B cell (primary cell): ENCODE measurements at places on chromosomes 11 and 22. TPM values are rescaled to one million over a fixed set of nuclear protein-coding genes. Genes with fewer than 3 reads are reported as not detected.

GRCh38 chr11:36501236-36501635 is 8.8 kb downstream of the TRAF6 start:
- DNase-seq = no peak
- no peaks in the 10 kb centered on the region for H3K4me1 ChIP-seq
- H3K27ac ChIP-seq = no peak overlapping the region
- no peak overlapping the region for H3K4me3 ChIP-seq
- H3K27me3 ChIP-seq = no peaks in the 10 kb centered on the region

- peaks cover 85% of the 10 kb centered on the region for H3K4me1 ChIP-seq
- H3K27ac ChIP-seq = peak overlapping the region; percentile 64
- peaks cover 92% of the 10 kb centered on the region for H3K36me3 ChIP-seq
- no peak for DNase-seq
Measured at GRCh38 chr11:64768300-64768694, 8.5 kb upstream of the PYGM start.

GRCh38 chr11:66559142-66559865 is 9.1 kb downstream of the CTSF start:
- H3K4me3 ChIP-seq = no peak overlapping the region
- no peaks in the 10 kb centered on the region for H3K36me3 ChIP-seq
- H3K4me1 ChIP-seq = peaks cover 6% of the 10 kb centered on the region
- no peak overlapping the region for H3K27ac ChIP-seq

GRCh38 chr22:33014621-33015020 is 43.6 kb downstream of the SYN3 start:
- no peak overlapping the region for H3K4me3 ChIP-seq
- DNase-seq = no peak
- no peaks in the 10 kb centered on the region for H3K4me1 ChIP-seq

- no peaks in the 10 kb centered on the region for H3K36me3 ChIP-seq
- no peaks in the 10 kb centered on the region for H3K4me1 ChIP-seq
- H3K27me3 ChIP-seq = no peaks in the 10 kb centered on the region
- H3K4me3 ChIP-seq = no peak overlapping the region
- no peak for DNase-seq
Measured at GRCh38 chr11:19924311-19924710, 211.7 kb downstream of the NAV2 start.

DNA sequence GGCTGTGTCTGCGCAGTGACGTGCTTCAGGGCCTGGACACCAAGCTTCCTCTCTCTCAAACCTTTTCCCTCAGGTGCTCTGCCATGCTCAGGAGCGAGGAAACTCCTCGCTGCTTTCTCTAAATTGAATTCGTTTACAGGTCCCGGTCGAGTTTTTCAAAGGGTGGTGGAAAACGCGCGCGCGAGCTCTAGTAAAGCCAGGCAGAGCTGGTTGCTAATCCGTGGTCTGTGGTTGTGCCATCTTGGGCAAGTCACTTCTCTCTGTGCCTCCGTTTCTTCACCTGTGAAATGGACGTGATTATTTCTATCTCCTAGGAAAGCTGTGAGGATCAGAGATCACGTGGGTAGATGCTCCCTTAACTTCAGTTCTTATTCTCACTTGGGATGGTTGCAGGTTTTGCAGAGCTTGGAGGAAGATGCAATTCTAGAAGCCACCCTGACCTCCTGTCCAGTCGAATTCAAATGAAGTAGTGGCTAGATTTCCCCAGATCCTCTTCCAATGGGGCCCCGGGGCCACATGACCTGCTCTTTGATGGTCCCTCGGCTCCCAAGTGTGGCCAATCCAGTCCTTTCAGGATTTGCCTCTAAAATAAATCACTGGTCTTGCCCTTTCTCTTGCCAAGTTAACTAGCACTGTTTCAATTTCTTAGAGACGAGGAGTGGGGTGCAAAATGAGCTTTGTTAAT is 10.5 kb upstream of the ALX4 start:
- H3K4me1 ChIP-seq = peaks cover 27% of the 10 kb centered on the region
- H3K36me3 ChIP-seq = no peaks in the 10 kb centered on the region
- no peak for DNase-seq
- H3K4me3 ChIP-seq = no peak overlapping the region
- H3K27me3 ChIP-seq = peaks cover 100% of the 10 kb centered on the region

- no peaks in the 10 kb centered on the region for H3K4me1 ChIP-seq
- DNase-seq = no peak
- H3K4me3 ChIP-seq = no peak overlapping the region
- H3K27ac ChIP-seq = no peak overlapping the region
- no peaks in the 10 kb centered on the region for H3K36me3 ChIP-seq
Measured at GRCh38 chr11:112128483-112129121, 35.3 kb downstream of the IL18 start.

DNA sequence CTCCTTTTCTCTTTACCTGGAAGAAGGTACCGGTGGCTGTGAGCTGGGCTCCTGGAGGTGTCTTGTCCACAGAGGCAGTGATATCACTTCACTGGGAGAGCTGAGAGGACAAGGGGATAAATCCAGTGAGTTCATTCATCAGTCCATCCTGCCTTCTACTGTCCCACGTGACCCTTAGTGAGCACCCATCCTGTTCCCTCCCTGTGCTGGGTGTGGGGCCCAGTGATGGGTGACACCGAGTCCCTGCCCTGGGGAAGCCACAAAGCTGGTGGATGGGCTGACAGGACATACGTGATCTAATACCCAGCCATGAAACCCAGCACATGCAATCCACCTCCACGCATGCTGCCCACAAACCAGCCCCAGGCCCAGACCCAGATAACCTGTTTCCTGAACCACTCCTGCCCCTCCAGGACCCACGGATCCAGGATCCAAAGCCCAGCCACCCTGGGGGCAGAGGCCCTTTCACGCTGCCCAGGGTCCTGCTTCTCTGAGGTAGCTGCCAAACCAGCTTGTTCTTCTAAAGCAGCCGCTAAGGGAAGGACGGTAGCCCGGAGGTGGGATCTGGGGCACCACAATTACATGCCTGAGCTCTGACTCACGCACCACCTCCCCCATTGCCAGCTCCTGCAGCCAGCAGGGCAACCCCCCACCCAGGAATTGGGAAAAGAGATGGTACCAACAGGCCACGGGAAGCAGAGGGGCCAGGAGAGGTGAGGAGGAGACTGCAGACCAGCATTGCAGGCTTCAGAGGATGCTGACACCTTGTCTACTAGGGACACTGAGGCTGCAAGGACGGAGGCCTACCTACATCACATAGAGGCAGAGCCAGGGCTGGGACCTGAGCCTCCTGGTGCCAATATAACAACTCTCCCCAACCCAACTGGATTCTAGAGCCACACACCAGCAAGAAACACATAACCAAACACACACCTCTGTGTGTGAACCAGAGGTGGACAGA is 35.2 kb downstream of the GDPD5 start:
- no peak for DNase-seq
- peaks cover 11% of the 10 kb centered on the region for H3K4me1 ChIP-seq
- H3K4me3 ChIP-seq = no peak overlapping the region
- H3K27me3 ChIP-seq = no peaks in the 10 kb centered on the region
- no peaks in the 10 kb centered on the region for H3K36me3 ChIP-seq

DNA sequence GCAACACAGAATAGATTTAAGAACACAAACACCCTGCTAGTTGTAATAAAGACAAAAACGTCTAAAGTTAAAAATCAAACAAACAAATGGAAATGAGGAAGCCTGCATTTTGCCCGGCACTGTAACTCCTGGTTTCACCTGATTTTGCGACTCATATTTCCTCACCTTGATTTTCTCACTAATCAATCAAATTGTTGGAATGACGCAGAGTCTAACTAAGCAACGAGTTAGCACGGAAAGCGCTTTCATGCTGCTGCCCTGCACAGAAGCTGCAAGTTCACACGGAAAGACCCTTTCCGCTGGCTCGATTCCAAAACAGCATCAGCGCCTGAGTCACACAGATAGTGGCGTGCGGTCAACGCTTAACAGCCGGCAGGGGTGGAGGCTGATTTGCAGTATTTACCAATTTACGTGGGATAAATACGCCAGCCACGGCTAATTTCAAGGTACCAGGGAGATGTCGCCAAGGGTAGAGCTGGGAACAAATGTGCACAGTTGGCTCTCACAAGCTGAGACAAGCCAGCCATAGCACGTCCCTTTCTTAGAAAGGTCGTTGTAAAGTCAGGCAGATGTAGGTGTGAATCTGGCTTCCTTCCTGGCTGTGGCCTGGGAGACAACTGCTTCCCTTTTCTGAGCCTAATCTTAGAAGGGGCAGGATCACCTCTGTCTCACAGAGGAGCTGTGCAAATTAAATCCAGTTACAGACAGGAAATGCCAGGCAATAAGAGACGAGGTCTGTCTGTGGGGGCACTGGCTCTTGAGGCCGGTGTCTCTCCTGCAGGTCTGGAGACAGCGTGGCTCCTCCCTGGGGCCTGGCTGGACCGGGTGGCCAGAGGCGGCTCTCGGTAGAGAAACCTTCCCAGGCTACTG is 76.9 kb upstream of the TTLL12 start:
- H3K36me3 ChIP-seq = no peaks in the 10 kb centered on the region
- H3K27ac ChIP-seq = no peak overlapping the region
- peak; percentile 61 for DNase-seq
- peaks cover 22% of the 10 kb centered on the region for H3K4me1 ChIP-seq
- peak overlapping the region; percentile 33 for H3K4me3 ChIP-seq

- no peak overlapping the region for H3K27ac ChIP-seq
- H3K36me3 ChIP-seq = no peaks in the 10 kb centered on the region
- no peak for DNase-seq
- no peak overlapping the region for H3K4me3 ChIP-seq
Measured at GRCh38 chr11:69344570-69345145, 50.7 kb downstream of the MYEOV start.

GRCh38 chr11:15941206-15941770 is 415.1 kb downstream of the SOX6 start:
- H3K27ac ChIP-seq = no peak overlapping the region
- no peaks in the 10 kb centered on the region for H3K36me3 ChIP-seq
- no peak for DNase-seq
- no peaks in the 10 kb centered on the region for H3K4me1 ChIP-seq
- H3K4me3 ChIP-seq = no peak overlapping the region
- no peaks in the 10 kb centered on the region for H3K27me3 ChIP-seq

DNA sequence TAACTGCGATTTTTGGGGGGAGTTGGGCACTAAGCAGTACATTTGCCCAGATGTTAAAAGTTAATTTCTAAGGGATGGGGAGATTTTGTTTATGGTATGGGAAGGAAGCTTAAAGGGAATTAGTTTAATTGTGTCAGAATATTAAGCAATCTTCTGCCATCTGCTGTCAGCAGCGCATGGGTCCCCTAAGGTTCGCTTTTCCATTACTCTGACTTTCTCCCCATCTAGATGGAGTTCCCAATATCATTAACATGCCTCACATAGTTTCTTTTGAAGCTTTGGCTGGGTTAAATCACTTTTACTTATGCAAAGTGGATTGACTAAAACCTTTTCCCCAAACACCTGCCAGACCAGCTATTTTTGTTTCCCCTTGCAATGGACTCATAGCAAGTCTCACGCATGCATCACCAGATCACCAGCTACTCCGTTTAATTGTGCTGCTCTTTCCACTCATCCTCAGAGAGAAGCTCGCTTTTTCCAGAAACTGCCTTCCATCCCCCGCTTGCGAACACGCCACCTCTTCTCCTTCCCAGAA is 172.7 kb downstream of the FAT3 start:
- no peaks in the 10 kb centered on the region for H3K4me1 ChIP-seq
- H3K27me3 ChIP-seq = no peaks in the 10 kb centered on the region
- no peaks in the 10 kb centered on the region for H3K36me3 ChIP-seq
- DNase-seq = no peak
- no peak overlapping the region for H3K27ac ChIP-seq

GRCh38 chr22:22932512-22932941 is 44.9 kb downstream of the IGLL5 start:
- H3K27me3 ChIP-seq = no peaks in the 10 kb centered on the region
- DNase-seq = no peak
- H3K27ac ChIP-seq = peak overlapping the region; percentile 94
- no peaks in the 10 kb centered on the region for H3K36me3 ChIP-seq
- H3K4me1 ChIP-seq = peaks cover 100% of the 10 kb centered on the region

DNA sequence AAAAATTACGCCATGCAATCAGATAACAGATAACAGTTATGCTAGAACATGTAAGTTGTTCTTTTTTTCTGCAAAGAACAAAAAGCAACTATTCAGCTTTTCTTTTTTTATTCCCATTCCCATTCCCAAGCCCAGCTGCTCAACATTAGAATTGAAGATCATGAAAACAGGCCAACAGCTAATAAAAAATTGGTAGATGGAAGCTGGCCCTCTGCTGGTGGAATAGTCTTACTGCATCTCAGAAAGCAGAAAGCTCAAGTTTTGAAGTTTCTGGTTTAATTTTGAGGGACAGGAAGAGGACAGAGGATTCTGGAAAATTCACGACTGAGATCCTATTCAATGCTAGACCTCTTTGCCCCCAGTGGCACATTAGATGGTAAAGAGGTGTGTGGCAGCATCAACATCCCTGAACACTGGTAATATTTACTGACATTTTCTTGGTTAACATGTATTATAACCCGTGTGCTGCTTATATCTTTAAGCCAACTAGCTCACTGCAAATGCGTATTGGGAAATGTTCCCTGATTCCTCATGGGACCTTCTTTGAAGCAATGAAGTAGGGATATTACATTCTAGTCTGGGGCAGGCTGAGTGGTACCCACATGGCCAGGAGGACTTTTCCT is 591.2 kb downstream of the OPCML start:
- H3K36me3 ChIP-seq = no peaks in the 10 kb centered on the region
- H3K27me3 ChIP-seq = peaks cover 15% of the 10 kb centered on the region
- no peak overlapping the region for H3K4me3 ChIP-seq
- no peak overlapping the region for H3K27ac ChIP-seq
- no peaks in the 10 kb centered on the region for H3K4me1 ChIP-seq

- no peaks in the 10 kb centered on the region for H3K36me3 ChIP-seq
- no peak overlapping the region for H3K27ac ChIP-seq
- no peak overlapping the region for H3K4me3 ChIP-seq
Measured at GRCh38 chr22:49155039-49155769, 672.5 kb downstream of the BRD1 start.

GRCh38 chr11:16893456-16894066 is 120.7 kb downstream of the PLEKHA7 start:
- no peaks in the 10 kb centered on the region for H3K36me3 ChIP-seq
- H3K27ac ChIP-seq = no peak overlapping the region
- no peak overlapping the region for H3K4me3 ChIP-seq
- H3K27me3 ChIP-seq = no peaks in the 10 kb centered on the region
- no peaks in the 10 kb centered on the region for H3K4me1 ChIP-seq

Gene LSP1
- total RNA-seq = 445 and 446 TPM in 2 replicates

Gene DNAJB7
- total RNA-seq = not detected in 2 replicates

Gene MISFA
- total RNA-seq = 1.2 and 3.2 TPM in 2 replicates

Gene ZNF280B
- total RNA-seq = 2.9 and 3.5 TPM in 2 replicates

Gene KRTAP5-11
- total RNA-seq = not detected in 2 replicates

Gene PDE2A
- 1.9 and 2.9 TPM in 2 replicates for total RNA-seq

Gene SAA4
- total RNA-seq = not detected in 2 replicates
